CD4-positive, alpha-beta memory T cell (primary cell): ENCODE measurements at places on chromosomes 1 and 21. TPM values are rescaled to one million over a fixed set of nuclear protein-coding genes. Genes with fewer than 3 reads are reported as not detected.

DNA sequence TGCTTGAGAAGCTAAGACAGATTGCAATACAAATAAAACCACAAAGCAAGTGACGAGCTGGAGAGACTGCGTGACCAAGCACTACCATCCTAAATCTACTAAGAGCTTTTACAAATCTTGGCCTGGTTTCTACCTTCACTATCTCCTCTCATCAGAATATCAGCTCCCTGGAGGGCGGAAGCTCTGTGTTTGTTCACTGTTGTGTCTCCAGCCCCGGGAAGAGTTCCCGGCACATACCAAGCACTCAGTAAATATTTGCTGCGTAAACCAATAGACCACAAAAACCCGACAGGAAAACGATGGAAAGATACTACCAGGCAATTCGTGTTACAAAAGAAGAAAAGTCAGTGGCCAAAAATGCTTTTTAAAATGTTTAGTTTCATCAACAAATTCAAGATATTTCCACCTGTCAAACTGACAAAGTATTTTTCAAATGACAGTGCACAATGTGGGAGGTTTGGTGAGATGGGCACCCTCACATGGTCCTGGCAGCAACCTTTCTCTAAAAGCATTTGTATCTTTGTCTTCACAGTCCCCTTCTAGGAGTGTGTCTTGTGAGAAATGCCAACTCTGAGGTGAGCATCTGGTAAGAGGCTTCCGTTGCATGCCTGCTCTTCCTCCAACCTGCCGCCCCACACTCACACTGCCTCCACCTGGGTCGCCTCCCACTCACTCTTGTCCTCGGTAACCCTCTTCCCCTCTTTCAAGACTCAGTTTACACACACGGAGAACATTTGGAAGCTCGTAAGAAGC is 34.7 kb downstream of the SLC1A7 start:
- no peaks in the 10 kb centered on the region for H3K4me1 ChIP-seq
- DNase-seq = no peak
- H3K27ac ChIP-seq = no peak overlapping the region
- H3K27me3 ChIP-seq = no peaks in the 10 kb centered on the region
- H3K36me3 ChIP-seq = no peaks in the 10 kb centered on the region

GRCh38 chr1:23521588-23521987 is 9.4 kb downstream of the E2F2 start:
- H3K4me3 ChIP-seq = no peak overlapping the region
- H3K36me3 ChIP-seq = peaks cover 5% of the 10 kb centered on the region
- no peak overlapping the region for H3K27ac ChIP-seq
- H3K4me1 ChIP-seq = peaks cover 37% of the 10 kb centered on the region
- no peak for DNase-seq

GRCh38 chr21:42276526-42277154 is 38.6 kb downstream of the TFF3 start:
- H3K4me3 ChIP-seq = no peak overlapping the region
- peaks cover 48% of the 10 kb centered on the region for H3K36me3 ChIP-seq
- no peaks in the 10 kb centered on the region for H3K27me3 ChIP-seq
- no peak for DNase-seq
- no peaks in the 10 kb centered on the region for H3K4me1 ChIP-seq

DNA sequence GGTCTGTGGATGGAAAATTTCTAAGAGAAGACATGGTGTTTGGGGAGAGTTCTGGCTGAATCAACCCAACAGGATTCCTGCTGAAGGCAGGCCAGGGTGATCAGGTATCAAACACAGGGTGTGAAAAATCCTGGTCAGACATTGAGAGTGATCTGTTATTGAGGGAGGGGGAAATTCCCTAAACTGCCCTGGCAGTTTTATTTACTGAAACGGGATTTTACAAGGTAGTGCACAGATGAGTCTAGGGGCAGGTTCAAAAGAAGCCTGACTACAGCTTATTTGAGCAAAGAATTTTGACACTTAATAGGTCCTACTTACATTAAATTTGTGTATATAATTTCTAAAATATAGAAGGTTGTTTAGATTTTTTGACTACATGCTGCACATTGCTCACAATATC is 569.4 kb upstream of the RGS18 start:
- no peak for DNase-seq
- no peaks in the 10 kb centered on the region for H3K36me3 ChIP-seq
- no peak overlapping the region for H3K27ac ChIP-seq
- no peaks in the 10 kb centered on the region for H3K4me1 ChIP-seq
- H3K4me3 ChIP-seq = no peak overlapping the region
- H3K27me3 ChIP-seq = no peaks in the 10 kb centered on the region

- H3K27ac ChIP-seq = peak overlapping the region; percentile 25
- H3K36me3 ChIP-seq = no peaks in the 10 kb centered on the region
- peak overlapping the region; percentile 36 for H3K4me3 ChIP-seq
- peaks cover 37% of the 10 kb centered on the region for H3K4me1 ChIP-seq
- peaks cover 5% of the 10 kb centered on the region for H3K27me3 ChIP-seq
- DNase-seq = peak; percentile 81
These were observed 32.4 kb upstream of the NFIA start for GRCh38 chr1:61049850-61050540.

Gene CYYR1
- not detected for total RNA-seq
